ENCODE measurements at places on chromosomes 11 and 22.

DNA sequence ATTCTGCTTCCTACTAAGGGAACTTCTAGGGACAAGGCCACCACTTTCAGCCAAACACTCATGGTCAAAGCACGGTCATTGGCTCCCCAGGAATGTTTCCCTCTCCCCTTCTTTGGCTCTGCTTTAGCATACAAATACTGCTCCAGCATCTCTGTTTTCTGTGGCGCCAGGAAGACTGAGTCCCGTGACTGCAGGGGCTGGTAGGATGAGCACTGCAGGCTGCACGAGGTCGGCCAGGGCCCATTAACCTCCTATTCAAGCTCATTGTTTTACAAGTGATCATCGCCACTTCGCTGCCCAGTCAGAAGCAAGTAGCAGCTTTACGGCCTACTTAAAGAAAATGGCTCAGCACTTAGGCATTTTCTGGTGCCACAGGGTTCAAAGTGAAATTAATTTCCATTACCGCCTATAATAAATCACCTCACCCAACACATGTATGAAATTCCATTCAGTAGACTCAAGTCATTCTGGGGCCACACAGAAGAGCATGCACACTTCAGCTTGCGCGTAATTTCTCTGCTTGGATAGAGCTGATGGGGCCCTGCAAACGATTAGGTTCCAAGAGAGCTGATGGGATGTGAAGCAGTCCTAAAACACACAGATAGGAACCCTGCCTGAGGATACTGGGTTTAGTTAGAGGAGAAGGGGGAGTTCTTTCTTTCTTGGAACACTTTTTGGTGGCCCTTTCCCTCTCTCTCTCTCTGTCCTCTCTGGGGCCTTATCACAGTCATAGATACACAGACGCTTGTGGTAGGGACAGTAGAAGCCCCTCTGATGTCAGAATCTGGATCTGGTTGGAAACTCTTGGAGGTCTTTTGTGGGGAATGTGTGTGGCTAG, 173.7 kb downstream of the KIF18A start:
- ATAC-seq, result no peak

DNA sequence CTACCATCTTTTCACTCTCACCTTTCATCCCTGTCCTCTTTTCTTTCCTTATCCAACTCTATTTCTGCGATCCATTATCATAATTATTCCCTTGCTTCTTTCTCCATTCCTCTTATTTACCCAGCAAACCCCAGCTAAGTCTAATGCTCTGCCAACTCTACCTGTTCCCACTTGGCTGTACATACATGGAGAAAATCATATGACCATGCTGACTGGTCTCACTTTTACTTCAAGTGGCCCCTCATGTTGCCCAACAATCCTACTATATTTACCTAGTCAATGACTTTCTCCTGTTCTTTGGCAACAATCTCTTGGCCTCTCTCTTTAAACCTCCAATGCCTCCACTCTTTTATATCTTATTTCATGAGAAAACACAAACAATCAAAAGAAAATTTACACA, 94.1 kb downstream of the USP35 start:
- no peak for ATAC-seq

GRCh38 chr11:9210922-9211320, 54.2 kb downstream of the DENND5A start:
- peak; percentile 44 for ATAC-seq

DNA sequence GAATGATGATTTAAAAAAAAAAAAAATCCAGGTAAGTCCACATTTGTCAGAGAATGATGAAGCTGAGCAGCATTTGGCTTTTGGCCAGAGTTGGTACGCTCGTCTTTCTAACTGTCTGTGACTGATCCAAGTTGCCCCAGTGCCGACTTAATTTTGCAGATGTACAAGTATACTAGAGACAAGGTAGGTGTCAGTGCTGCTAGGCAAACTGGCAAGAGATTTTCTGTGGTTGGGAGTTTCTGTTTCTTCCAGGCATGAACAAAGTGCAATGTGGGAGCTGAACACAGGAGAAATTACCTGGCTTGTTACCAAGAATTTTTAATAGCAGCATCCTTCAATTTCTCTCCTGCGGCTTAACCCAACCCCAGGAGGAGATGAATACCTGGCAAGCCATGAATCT, 307.7 kb downstream of the BUD13 start:
- ATAC-seq, result no peak

Data from activated CD4-positive, CD25-positive, alpha-beta regulatory T cell treated with anti-CD3 and anti-CD28 coated beads, Interleukin-2, amount 50 U/mL, for 24 hours (primary cell).